ENCODE measurements at places on chromosomes 3 and 15. TPM values are rescaled to one million over a fixed set of nuclear protein-coding genes. Genes with fewer than 3 reads are reported as not detected.

The ZNF619 gene
- total RNA-seq: 1.9 TPM

The IFT80 gene
- total RNA-seq: 10.8 TPM

The REC114 gene
- not detected for total RNA-seq

The LIPH gene
- 5.6 TPM for total RNA-seq

Measured in A549 treated with GW870086 at 1 μM for 4 hours (cell line).